Activated CD4-positive, alpha-beta T cell treated with anti-CD3 and anti-CD28 coated beads, Interleukin-2, Interleukin-6, amounts not matched to agents 100 ng/mL and 50 ng/mL, durations not matched to agents 16 hours and 8 hours (primary cell): ENCODE measurements at places on chromosomes 1 and 21.
A peak's percentile ranks its signal among the peaks of the same experiment; 100 is the strongest.

GRCh38 chr21:46551636-46552241, 53.1 kb downstream of the S100B start:
- DNase-seq, result peak; percentile 10

DNA sequence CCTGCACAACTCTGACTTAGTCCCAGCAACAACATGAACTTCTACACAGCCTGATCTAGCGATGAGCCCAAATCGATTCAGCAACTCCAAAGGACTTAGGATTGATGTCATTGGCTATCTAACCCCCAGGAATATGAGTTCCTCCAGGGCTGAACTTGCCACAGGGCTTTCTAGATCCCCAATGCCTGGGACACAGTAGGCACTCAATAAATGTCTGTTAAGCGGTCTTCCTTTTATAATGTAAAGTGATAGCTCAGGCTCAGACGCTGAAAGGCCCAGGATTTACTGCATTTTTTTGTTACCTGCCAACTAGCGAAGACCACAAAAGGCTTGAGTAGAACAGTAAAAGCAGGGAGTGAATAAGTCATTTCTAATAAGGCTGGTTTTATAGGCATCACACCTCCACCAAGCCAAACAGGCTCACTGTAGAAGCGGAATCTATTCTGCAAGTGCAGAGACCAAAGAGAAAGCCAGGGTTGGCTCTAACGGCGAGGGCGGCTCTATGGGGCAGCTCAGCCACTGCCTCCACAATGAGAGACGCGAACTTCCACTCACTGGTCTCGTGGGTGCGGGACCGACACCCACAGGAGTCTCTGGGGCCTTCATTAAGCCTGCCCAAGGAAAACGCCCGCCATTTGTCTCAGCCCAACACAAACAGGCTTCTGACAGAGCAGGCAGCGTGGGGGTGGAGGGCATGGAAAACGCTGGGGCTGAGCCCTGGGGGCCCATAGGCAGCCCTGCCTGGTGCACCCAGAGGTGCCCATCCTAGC, 52.0 kb downstream of the HLCS start:
- DNase-seq, result no peak

DNA sequence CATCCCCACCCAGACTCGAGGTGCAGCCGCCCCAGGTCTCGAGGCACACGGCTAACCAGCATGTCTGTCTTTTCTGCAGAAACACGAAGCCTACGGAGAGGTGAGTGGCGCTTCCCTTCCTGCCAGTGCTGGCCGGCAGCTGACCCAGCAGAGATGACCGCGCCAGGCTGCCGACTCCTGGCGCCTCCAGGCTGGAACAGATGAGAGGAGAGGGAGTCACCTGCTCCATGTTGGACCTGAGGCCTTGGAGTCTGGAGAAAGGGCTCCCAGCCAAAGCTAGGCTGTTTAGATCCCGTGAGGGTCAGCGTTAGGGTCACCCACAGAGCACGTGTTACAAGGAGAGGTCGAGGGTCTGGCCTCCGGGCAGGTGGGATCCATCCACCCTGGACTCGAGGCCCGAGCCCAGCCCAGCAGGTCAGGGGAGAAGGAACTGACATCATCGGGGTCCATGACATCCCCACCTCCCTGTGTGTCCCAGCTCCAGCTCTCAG, 14.9 kb downstream of the COL6A2 start:
- DNase-seq, result no peak

- peak; percentile 45 for DNase-seq
Measured at GRCh38 chr1:45535988-45536766, 14.4 kb upstream of the AKR1A1 start.

- DNase-seq, result peak; percentile 90
Measured at GRCh38 chr1:235077571-235078479, 50.8 kb downstream of the TOMM20 start.

GRCh38 chr1:16294219-16295212, 57.5 kb upstream of the CPLANE2 start:
- DNase-seq, result no peak

DNA sequence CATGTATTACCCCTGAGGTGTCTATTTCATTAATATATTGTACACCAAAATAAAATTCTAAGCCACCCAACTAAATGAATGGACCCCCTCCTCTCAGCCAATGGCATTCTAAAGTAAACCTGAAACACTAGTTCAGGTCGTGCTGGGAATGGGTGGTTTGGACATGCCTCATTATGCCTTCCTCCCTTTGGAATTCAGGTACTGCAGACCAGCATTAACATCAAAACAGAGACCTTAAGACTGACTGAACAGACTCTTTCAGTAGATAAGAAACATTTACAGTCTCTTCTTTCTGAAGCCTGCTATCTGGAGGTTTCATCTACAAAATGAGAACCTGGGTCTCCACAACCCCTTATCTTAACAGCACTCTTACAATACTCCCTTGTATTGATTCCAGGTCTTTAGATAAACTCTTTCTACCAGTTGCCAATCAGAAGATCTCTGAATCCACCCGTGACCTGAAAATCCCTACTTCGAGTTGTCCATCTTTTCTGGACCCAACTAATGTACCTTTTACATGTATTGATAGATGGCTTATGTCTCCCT, 93.6 kb downstream of the PKN2 start:
- no peak for DNase-seq

- no peak for DNase-seq
Measured at GRCh38 chr21:15943009-15943666, 213.4 kb downstream of the USP25 start.
